Amygdala (tissue), 56 donors: ENCODE measurements at places on chromosomes 6 and 20.

- DNase-seq: no peak
These were observed 134.3 kb downstream of the SLC23A2 start for GRCh38 chr20:4867051-4867450.

- DNase-seq: no peak
These were observed 143.7 kb upstream of the PTPN1 start for GRCh38 chr20:50366270-50367103.

GRCh38 chr6:109496036-109496772 lies 13.2 kb upstream of the ZBTB24 start:
- DNase-seq: no peak

DNA sequence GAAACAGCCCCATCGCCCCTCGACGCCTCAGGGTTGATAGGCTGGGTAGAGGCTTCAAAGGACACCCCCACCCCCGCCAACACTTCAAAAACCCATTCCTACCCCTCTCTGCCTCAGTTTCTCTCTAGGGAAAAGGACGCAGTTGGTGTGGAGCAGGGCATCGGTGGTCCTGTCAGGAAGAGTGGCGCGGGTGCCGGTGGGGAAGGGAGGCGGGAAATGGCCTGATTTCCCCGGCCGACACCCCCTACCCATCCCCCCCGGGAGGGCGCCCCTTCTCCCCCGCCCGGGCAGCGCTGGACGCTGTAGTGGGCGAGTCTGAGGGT lies 367 bp downstream of the NRSN2 start:
- no peak for DNase-seq

DNA sequence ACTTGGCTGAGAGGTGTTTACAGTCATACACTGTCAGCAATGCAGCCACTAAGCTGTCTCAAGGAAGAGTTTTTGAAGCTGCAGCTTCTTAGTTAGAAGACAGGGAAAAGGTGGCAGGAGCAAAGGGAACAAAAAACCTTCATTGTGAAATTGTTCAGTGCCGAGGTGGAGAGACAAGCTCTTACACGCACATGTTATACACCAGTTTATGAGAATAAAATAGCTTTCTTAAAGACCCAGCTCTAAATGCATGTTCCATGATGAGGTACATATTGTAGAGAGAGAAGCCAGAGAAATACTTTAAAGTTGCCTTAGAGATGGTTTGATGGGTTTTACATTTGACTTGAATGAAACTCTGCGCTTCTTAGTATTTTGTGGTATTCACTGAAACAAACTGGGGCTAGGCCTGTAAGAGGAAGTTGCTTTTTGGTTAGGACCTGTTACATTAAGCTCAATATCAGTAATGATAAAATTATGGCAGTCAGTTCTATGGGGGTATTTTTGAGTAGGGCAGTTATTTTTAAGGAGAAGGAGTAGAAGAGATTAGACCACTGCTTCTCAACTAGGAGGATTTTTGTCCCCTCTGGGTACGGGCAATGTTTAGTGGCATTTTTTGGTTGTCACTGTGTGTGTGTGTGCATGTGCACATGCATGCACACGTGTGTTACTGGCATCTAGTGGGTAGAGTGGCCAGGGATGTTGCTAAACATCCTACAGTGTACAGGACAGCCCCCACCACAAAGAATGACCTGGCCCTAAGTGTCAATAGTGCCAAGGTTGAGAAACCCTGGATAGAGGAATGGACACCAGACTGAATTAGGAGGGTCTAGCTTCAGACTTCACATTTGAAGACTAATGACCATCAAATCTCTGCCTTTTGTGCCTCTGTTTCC lies 9.8 kb downstream of the NEDD9 start:
- no peak for DNase-seq

GRCh38 chr6:37724530-37725220 lies 27.0 kb upstream of the MDGA1 start:
- DNase-seq: no peak

GRCh38 chr6:161242779-161243693 lies 30.8 kb downstream of the AGPAT4 start:
- DNase-seq: peak; percentile 34

DNA sequence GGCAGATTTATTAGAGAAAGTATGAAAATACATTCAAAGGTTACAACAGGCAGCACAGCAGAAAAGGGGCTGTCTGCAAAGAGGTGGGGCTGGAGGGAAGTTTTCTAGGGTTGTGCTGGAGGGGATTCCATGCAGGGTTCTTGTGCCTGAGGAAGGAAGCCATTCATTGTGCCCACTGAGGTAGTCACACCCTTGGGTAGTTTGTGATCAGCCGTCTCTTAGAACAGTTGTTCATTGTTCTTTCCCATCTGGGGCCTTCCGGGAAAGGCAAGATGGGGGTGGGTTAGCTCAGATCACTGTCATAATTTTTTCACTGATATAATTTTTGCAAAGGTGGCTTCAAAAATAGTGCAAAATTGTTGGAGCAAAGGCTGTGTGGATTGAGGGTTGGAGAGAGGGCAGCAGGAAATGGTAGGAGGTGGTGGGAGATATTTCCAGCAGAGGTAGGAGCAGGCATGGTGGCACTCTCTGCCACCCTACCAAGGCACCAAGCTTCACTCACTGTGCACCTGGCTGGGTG lies 80.5 kb upstream of the GPR6 start:
- DNase-seq: no peak

DNA sequence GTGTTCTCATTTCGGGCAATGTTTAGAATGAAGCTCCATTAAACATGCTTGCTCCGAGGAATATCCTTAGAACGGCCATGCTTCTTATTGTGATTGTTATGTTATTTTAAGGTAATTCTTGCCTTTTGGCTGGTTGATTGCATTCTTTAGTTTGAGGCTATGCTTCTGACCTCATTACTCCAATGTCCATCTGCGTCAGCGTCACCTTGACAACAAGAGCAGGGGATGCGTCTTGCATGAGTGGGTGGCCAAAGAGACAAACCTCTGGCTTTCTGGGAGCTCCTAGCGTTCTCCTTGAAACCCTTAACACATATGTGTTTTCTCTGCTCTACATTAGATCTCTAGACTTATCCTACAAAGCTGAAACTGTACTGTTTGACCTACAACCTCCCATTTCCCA lies 184.3 kb downstream of the THBS2 start:
- no peak for DNase-seq

GRCh38 chr6:15948930-15949900 lies 179.7 kb upstream of the MYLIP start:
- DNase-seq: no peak

GRCh38 chr20:462199-462991 lies at the start of gene TBC1D20:
Gene TBC1D20 (minus strand): TSS chr20:462533. CDS start chr20:462405, 128 bp downstream.
- DNase-seq: peak; percentile 78

DNA sequence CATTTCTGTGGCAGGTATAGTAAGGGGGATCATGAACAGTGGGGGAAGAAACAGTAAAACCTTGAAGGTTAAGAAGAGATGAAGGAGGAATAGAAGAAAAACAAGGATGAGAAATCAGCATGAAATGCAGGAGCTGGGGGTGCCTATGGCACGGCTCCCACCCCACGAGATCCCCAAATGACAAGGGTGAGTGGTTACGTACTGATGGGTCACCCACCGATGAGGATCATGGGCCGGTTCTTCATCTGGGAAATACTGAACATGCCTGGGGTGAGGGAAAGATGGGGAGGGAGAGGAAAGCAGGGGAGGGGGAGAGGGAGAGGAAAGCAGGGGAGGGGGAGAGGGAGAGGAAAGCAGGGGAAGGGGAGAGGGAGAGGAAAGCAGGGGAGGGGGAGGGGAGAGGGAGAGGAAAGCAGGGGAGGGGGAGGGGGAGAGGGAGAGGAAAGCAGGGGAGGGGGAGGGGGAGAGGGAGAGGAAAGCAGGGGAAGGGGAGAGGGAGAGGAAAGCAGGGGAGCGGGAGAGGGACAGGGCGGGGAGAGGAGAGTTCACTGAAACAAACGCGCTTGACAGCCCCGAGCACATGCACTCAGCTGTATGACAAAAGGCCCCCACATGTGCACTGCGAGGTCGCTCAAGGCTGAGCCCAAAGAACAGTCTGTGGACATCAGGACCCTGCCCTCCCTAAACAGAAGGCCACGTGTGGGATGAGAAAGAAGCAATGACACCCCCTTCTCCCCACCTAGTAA lies 25.3 kb downstream of the MOCS1 start:
- no peak for DNase-seq

DNA sequence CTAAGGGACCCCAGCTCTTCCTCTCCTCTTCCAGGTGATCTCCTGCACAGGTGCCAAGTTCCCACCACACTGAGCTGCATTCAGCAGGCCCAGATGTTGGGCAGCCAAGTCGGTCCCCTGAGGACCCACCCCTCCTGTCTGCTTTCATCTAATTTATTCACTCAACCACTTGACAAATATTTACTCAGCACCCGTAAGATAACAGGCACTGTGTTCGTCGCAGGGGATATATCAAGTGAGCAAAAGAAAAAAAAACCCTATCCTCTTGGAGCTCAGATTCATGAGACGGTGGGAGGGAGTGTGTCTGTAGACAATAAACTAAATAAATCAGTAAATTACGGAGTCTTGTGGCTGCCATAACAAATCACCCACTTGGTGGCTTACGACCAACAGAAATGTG lies 143.6 kb downstream of the MRPL14 start:
- DNase-seq: no peak

GRCh38 chr6:6688283-6688682 lies 99.8 kb downstream of the LY86 start:
- DNase-seq: no peak

DNA sequence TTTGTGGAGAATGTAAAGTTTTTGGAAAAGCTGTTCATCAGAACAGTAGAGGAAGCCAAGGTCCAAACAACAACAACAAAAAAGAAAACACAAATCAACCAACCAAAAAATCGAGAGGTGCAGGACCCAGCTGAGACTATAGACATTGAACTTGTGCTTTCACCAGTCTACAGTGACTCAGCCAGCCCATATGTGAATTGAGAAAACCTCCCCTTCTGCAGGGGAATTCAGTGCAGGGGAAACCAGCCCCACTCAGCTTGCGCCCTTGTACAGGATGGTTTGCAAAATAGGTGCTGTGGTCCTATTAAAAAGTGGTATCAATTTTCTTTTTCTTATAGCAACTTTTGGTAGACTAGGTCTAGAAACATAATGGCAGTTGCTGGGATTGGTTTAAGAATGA lies 21.3 kb downstream of the MLIP start:
- no peak for DNase-seq

GRCh38 chr6:163726037-163726695 lies 311.6 kb downstream of the QKI start:
- no peak for DNase-seq

- no peak for DNase-seq
These were observed 15.6 kb upstream of the CBFA2T2 start for GRCh38 chr20:33474097-33474873.

GRCh38 chr6:166112580-166112979 lies 55.1 kb downstream of the TBXT start:
- DNase-seq: peak; percentile 23

DNA sequence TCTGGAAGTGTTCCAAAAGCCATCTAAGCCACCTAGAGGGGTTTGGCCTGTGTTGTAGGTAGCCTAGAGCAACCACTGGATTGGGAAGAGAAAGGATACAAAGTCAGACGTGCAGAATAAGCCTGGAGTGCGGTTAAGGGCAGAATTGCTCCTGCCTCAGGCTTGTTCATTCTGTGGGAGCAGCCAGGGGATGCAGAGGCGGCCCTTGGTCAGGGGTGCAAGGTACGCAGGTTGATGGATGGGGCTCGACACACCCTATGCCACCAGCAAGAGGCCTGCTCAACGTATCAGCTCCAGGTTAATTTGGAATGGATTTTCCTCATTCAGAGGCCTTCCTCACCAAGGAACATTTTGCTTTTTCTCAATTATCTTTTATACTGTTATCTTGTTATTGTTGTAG lies 129.8 kb downstream of the SLC23A2 start:
- no peak for DNase-seq

- DNase-seq: no peak
These were observed 27.7 kb downstream of the HIVEP1 start for GRCh38 chr6:12039540-12040459.

- no peak for DNase-seq
These were observed 284.7 kb upstream of the TAB2 start for GRCh38 chr6:149032599-149033405.

- no peak for DNase-seq
These were observed 107.0 kb upstream of the OGFRL1 start for GRCh38 chr6:71181565-71181964.

GRCh38 chr6:7258231-7258763 lies 54.7 kb downstream of the SSR1 start:
- no peak for DNase-seq

- no peak for DNase-seq
These were observed 9.1 kb downstream of the KIZ start for GRCh38 chr20:21134883-21135493.

DNA sequence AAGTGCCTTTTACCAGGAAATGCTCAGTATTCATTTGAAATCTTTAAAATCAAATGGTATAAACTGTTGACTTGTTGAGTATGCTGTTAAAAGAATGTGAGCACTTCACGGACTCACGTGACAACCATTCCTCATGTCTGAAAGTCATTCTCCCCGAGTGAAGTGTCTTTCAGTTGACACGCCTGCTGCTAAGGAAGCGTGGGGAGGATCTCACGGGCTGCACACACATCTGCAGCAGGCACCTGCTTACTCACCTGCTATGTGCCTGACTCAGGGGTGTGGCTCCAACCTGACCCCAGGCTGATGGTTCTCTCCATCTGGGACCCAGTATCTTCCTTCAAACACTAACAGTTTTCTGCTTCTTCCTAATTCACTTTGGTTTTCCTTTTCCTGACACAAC lies 32.7 kb downstream of the WDR27 start:
- no peak for DNase-seq

DNA sequence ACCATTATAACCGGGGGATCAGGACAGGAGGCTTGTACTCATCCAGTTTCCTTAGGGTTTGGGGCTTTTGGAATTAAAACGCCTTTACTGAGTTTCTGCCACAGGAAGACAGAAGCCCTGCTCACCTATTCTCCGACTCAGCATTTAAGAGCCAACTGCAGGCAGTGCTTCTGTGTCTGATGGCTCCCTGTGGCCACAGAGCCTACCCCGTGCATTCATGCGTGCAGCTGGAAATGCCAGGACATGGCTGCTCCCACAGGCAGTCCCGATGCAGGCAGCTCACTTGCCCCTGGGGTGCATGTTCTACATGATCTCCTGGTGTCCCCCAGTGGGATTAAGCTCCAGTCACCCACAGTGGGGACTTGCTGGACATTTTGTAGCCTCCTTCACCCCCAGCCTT lies 22.2 kb downstream of the ZNF831 start:
- no peak for DNase-seq

DNA sequence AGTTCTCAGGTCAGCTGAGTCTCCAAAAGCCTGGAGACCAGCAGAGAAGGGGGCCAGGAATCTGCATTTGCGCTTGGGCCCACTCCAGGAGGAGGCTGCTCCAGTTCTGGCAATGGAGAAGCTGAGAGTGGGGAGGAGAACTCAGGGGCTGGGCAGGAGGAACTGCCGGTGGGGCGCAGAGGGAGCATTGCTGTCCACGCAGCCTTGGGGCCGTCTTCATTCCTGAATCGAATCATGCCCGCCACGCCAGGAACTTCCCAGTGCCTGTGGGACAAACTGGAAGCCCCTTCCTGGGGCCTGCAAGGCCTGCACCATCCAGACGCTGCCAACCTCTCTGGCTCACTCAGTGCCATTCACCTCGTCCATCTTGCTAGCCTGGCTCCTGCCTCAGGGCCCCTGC lies 16.9 kb downstream of the RAB44 start:
- no peak for DNase-seq
